ENCODE measurements at places on chromosomes 4 and X.

DNA sequence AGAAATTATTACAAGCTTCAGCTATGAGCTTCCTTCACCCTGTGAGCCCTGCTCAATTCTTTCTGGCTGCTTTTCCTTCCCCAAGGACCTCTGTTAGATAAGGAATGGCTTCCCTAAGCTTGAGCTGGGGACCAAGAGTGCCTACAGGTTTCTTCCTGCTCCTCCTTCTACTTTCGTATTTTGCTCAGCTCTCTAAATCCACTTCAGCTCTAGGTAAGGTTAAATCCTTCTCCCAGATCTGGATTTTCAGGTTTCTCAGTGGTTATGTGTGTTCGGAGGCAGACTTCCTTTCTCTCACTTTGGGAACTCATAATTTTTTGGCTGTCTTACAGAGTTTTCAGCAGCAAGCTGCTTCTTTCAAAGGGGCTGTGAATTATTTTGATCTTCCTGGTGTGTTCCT, 21.9 kb upstream of the ZDHHC15 start:
- no peak for DNase-seq

DNA sequence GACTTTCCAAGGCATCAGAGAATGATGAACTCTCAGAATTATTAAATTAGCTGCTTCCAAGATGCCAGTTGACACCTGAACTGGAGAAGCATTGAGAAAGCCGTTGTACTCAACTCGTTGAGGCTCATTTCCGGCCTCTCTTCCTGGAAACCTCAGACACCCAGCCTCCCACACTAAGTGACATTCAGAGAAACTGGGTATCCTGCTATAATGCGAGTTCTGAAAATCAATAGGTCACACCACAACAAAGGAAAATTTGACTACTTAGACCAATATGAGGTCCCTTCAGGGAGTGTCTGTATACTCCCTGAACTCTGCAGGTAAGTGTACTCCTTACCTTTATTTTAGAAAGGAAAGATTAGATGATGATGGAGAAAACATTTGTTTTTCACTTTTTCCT, 51.2 kb downstream of the ENPEP start:
- DNase-seq = no peak

GRCh38 chr4:79064806-79065205, 125.6 kb upstream of the PAQR3 start:
- no peak for DNase-seq

DNA sequence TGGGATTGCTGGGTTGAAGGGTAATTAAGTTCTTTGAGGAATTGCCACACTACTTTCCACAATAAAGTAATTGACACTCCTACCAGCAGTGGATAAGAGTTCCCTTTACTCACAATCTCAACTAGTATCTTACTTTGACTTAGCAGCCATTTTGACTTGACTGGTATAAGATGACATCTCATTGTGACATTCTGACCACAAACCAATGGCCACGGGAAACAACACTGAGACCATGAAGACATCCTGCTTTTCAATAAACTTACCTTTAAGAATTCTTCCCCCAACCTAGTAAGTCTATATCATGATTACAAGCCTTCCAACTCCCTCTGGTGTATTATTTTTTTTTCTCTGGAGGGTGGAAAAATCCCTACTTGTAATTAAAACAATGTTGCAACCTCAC, 66.9 kb upstream of the WDR1 start:
- DNase-seq = peak; percentile 20

- no peak for DNase-seq
These were observed 10.4 kb upstream of the FAM9A start for GRCh38 chrX:8811611-8812010.

All from RCC 7860 (cell line).